Tibial artery (tissue), 4 donors: ENCODE measurements at places on chromosomes 6 and 20.

GRCh38 chr6:37565267-37566110 is 65.8 kb upstream of the CCDC167 start:
- no peak for DNase-seq

- no peak for DNase-seq
These were observed at the start of gene CTSZ for GRCh38 chr20:59006864-59007664. TSS of gene CTSZ (minus strand) at chr20:59007254. CDS start at chr20:59007128, 126 bp downstream.

DNA sequence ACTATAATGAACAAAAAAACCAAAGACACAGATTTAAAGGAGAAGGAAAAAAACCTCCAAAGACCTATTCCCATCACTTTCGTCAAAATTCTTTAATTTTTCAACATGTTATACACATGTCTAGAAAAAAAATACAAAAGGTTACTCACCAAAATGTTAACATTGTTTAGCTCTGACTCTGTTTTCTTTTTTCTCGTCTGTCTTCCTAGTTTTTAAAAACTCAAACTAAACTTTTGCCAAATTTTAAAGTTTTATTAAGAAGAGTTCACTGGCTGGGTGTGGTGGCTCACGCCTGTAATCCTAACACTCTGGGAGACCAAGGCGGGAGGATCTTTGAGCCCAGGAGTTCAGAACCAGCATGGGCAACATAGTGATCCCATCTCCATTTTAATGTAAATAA is 10.8 kb downstream of the MCUR1 start:
- no peak for DNase-seq

DNA sequence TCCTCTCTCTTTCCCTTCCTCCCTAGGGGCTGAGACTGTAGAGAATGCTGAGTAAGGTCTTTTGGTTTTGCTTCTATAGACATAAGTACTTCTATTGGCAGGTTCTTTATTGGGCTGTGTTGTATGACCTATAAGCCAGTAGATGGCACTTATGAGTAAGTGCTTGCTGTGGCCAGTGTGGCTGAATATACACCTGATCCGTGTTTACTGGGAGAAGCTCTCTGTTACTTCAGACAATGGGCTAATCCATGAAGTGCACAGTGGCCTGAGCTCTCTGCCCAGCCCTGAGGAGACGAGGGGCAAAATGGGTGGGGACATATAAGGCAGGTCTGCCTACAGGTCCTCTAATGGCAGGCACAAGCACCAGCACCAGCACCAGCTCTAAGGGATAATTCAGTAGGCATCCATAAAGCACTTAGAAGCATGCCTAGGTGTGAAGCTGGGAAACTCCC is 610.3 kb downstream of the RNF144B start:
- DNase-seq = no peak

GRCh38 chr6:20686142-20686541 is 151.9 kb downstream of the CDKAL1 start:
- DNase-seq = no peak

DNA sequence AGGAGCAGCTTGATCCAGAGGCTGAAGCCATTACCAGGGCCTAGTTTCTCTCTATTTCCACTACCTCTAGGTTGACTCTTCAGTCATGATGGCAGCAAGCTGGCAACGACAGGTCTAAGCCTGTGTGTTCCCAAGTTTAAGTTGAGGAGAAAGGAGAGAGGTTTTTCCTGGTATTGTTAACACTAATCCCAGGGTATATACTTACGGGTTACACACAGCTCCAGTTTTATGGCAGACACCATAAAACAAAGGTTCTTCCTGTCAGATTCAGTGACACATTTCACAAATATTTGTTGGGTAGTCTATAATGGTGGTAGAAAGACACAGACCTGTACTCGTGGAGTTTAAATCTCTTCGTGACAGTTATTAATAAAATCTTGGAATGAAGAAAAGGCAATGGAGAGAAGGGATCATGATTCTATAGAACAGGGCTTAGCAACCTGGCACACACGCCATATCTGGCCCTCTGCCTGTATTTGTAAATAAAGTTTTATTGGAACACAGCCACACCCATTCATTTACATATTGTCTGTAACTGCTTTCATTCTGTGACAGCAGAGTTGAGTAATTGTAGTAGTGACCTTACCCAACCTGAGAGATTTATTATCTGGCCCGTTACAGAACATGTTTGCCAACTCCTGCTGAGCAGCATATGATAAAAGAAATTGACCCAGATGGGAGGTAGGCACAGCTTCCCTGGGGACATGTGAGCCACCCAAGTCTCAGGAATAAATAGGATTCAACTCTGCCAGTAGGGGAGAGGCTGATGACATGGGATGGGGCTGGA is 323.3 kb downstream of the CDH4 start:
- no peak for DNase-seq

GRCh38 chr6:79731471-79731870 is 100.3 kb downstream of the SH3BGRL2 start:
- no peak for DNase-seq

DNA sequence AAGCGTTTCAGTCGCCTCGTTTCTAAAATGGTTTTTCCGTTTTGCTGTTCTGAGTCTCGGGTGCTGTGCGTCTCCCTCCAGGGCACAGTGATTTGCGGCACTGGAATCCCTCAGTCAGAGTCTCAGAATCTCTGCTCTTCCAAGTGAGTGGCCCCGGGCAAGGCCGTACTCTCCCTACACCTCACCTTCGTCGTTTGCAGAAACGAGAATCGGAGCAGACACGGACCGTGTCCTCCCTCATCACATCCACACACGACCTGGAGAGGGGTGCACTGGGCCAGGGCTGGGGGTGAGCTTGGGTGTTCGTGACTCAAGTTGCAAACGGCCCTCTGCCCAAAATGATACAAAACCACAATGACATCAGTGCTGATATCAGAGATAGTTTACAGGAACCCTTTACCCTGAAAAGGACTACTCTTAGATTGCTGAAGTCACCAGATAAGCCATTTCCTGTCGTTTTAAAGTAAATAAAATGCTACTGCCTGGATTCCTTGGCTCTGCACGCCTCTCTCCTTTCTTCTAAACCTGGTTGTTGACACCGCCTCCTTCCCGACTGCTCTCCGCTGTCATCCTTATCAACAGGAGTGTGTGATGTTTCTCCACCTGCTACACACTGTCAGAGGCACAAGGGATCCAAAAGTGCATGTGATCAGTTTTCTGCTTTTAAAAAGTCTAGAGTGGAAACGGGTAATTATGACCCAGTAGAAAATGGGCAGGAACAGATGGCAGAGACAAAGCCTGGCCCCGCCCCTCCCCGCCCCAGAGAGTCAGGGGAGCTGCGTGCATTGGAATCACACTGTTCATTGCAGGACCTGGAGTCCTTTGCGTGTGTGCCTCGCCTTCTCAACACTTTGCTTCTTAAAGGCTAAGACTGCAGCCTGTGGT is 38.4 kb downstream of the KIF25 start:
- DNase-seq = no peak
